ENCODE measurements at places on chromosomes 3 and 15.

DNA sequence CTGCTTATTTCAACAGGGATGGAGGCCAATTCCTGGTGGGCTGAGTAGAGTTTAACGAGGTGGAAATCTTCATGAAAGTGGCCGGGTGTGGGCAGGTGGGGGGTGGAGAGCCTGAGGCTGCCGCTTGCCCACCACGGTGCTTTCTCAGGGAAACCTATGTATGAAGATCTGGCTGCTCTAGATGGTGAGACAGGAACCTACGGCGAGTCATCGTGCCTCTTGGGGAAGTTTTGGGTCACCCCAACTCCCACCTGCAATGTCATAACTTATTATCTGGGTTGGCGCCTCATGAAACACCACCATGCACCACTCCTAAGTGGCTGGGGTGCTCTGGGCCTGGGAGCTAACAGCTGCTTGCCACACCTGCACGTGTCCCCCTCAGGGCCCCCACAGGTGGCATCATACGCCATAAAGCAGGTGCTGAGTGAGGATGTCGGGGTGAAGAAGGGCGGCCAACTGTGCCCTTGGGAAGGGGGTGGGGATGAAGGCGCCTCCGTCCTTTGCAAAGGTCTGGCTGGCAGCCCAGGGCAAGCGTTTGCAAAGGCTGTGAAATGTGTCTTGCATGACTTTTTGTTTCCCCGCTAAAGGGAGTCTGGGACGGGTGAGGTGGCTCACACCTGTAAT lies 27.9 kb upstream of the SNRPA1 start:
- H3K4me1 ChIP-seq = peaks cover 9% of the 10 kb centered on the region
- H3K36me3 ChIP-seq = no peaks in the 10 kb centered on the region
- H3K27ac ChIP-seq = no peak overlapping the region
- no peaks in the 10 kb centered on the region for H3K27me3 ChIP-seq

GRCh38 chr15:95793231-95793630 lies 537.3 kb upstream of the NR2F2 start:
- H3K4me3 ChIP-seq = no peak overlapping the region
- peaks cover 89% of the 10 kb centered on the region for H3K27me3 ChIP-seq
- no peak overlapping the region for H3K27ac ChIP-seq
- no peak for DNase-seq

- H3K36me3 ChIP-seq = peaks cover 10% of the 10 kb centered on the region
- no peaks in the 10 kb centered on the region for H3K27me3 ChIP-seq
- DNase-seq = no peak
- H3K27ac ChIP-seq = no peak overlapping the region
Measured at GRCh38 chr15:43702174-43702573, 8.5 kb downstream of the CKMT1A start.

- no peak for DNase-seq
- no peaks in the 10 kb centered on the region for H3K4me1 ChIP-seq
- no peaks in the 10 kb centered on the region for H3K36me3 ChIP-seq
- H3K4me3 ChIP-seq = no peak overlapping the region
- H3K27me3 ChIP-seq = no peaks in the 10 kb centered on the region
- H3K27ac ChIP-seq = no peak overlapping the region
Measured at GRCh38 chr3:163768048-163768447, 1310.2 kb downstream of the SI start.

DNA sequence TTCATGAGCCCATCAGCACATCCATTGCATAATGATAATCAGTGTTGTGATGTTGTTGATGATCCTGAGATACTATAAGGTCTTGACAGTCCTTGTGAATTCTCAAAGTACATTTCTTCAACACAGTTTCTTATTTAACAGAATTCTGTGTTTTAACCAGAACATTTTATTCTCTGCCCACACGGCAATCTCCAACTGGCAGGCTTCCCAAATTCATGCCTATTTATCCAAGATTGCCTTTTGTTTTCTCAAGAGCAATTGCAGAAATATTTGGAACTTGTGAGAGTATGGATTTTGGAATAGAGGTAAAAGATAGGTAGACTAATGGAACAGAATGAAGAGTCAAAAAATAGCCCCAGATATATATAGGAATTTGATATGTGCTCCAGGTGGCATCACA lies 116.0 kb downstream of the UACA start:
- H3K27me3 ChIP-seq = no peaks in the 10 kb centered on the region
- no peaks in the 10 kb centered on the region for H3K36me3 ChIP-seq
- no peak for DNase-seq
- peaks cover 7% of the 10 kb centered on the region for H3K4me1 ChIP-seq

GRCh38 chr3:75048650-75049049 lies 434.2 kb upstream of the CNTN3 start:
- H3K4me1 ChIP-seq = no peaks in the 10 kb centered on the region
- no peak for DNase-seq
- H3K36me3 ChIP-seq = no peaks in the 10 kb centered on the region

- H3K4me3 ChIP-seq = no peak overlapping the region
- no peak for DNase-seq
- no peaks in the 10 kb centered on the region for H3K27me3 ChIP-seq
- H3K27ac ChIP-seq = no peak overlapping the region
Measured at GRCh38 chr3:152322756-152323155, 54.0 kb downstream of the MBNL1 start.

GRCh38 chr3:184336547-184337398 lies 627 bp upstream of the FAM131A start:
- peaks cover 39% of the 10 kb centered on the region for H3K4me1 ChIP-seq
- DNase-seq = no peak
- no peaks in the 10 kb centered on the region for H3K27me3 ChIP-seq
- peak overlapping the region; percentile 84 for H3K4me3 ChIP-seq
- H3K36me3 ChIP-seq = peaks cover 26% of the 10 kb centered on the region

DNA sequence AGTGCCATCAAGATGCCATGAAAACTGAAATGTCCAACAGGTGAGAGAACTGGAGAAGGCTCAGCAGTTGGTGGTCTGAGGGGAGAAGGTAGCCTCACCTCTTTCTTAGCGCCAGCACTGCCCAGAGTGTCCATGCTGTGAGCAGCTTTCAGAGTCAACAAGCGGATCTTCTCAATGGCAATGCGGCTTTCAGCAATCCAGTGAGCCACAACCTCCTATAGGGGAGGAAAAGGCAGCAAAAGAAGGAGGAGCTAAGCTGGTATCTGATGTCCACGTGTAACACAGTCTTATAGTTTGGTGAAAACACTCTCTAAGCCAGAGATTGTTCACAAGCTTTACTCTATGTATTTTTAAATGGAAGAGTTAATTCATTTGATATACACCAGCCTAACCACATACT lies 36.1 kb upstream of the ACKR4 start:
- H3K4me3 ChIP-seq = no peak overlapping the region
- no peak overlapping the region for H3K27ac ChIP-seq
- H3K36me3 ChIP-seq = peaks cover 31% of the 10 kb centered on the region
- peaks cover 5% of the 10 kb centered on the region for H3K4me1 ChIP-seq

- H3K27ac ChIP-seq = peak overlapping the region; percentile 81
- peaks cover 3% of the 10 kb centered on the region for H3K4me1 ChIP-seq
- DNase-seq = no peak
- no peaks in the 10 kb centered on the region for H3K27me3 ChIP-seq
- H3K36me3 ChIP-seq = no peaks in the 10 kb centered on the region
Measured at GRCh38 chr3:188832961-188833721, 338.6 kb upstream of the TPRG1 start.

GRCh38 chr3:53863145-53863544 lies 16.8 kb downstream of the IL17RB start:
- H3K36me3 ChIP-seq = peaks cover 96% of the 10 kb centered on the region
- no peak overlapping the region for H3K4me3 ChIP-seq
- no peak overlapping the region for H3K27ac ChIP-seq

DNA sequence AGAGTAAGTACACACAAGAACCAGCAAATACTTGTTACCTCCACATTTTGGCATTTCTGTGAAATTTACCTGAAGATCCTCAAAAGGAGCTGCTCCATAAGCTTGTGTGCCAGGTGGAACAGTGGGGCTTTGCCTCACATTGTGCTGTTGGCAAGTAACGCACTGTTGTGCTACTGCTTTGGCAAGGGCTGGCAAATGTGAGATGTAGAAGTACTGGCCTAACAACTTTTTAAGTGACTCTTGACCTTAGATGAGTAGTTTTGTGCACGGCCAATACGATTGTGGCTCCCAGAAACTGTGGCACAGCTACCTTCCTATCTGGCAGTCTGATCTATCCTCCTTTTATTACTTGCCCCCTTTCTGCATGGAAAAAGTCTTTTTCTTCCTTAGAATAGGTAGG lies 337.0 kb downstream of the KCNH8 start:
- no peak for DNase-seq
- no peaks in the 10 kb centered on the region for H3K4me1 ChIP-seq
- no peak overlapping the region for H3K4me3 ChIP-seq
- no peak overlapping the region for H3K27ac ChIP-seq

All from esophagus squamous epithelium (tissue), 5 donors.